ENCODE measurements at places on chromosomes 2 and 18.

DNA sequence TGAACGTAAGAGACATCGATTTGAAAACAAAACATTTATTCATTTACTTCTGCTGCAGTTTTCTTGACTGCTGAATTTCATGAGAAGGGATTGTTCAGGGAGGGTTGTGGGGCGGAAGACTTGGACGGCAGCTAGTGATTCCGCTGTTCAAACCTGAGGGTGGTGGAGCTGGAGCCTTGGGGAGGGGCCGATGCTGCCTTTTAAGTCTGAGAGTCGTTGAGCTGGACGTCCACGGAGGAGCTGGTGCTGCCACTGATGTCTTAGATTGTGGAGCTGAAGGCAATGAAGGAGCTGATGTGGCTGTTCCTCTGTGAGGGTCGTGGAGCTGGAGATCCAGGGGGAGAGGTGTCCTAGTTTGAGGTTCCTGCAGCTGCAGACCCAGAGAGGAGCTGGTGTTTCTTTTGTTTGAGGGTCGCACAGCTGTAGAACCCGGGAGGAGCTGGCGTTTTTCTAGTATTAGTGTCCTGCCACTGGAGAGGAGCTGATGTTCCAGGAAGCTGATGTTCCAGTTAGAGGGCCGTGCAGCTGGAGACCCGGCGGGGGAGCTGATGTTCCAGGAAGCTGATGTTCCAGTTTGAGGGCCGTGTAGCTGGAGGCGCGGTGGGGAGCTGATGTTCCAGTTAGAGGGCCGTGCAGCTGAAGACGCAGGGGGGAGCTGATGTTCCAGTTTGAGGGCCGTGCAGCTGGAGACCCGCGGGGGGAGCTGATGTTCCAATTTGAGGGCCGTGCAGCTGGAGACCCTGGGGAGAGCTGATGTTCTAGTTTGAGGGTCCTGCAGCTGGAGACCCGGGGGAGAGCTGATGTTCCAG lies 150.9 kb downstream of the RTP5 start:
- no peak for DNase-seq

GRCh38 chr2:234142530-234142929 lies 92.0 kb downstream of the SPP2 start:
- no peak for DNase-seq

- DNase-seq = no peak
These were observed 8.2 kb upstream of the ZEB2 start for GRCh38 chr2:144528108-144528507.

- DNase-seq = no peak
These were observed 9.7 kb downstream of the TNS1 start for GRCh38 chr2:217993138-217993537.

DNA sequence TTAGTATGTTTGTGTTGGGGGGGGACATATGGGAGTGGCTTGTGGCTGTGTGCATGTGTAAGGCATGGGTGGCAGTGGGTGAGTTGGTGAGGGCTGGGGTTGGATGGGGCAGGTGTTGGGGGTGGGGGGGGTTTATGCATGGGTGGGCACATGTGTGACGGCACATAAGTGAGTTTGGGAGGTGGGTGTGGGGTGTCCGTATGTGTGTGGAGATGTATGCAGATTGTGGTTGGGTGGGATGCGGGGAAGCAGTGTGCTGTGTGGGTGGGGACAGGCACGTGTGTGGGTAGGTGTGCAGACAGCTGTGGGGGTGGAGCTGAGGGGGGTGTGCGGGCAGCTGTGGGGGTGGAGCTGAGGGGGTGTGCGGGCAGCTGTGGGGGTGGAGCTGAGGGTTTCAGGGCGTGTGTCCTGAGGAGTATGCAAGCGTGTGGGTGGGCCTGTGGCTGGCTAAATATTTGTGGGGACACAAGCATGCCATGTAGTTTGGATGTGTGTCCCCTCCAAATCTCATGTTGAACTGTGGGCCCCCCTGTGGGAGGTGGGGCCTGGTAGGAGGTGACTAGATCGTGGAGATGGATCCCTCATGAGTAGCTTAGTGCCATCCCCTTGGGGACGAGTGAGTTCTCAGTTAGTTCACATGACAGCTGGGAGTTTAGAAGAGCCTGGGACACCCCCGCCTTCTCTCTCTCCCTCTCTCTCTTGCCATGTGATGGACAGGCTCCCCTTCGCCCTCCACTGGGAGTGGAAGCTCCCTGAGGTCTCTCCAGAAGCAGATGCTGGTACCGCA lies 59.4 kb downstream of the ANKMY1 start:
- DNase-seq = no peak

- DNase-seq = no peak
These were observed 263.1 kb downstream of the CDH20 start for GRCh38 chr18:61596296-61596695.

DNA sequence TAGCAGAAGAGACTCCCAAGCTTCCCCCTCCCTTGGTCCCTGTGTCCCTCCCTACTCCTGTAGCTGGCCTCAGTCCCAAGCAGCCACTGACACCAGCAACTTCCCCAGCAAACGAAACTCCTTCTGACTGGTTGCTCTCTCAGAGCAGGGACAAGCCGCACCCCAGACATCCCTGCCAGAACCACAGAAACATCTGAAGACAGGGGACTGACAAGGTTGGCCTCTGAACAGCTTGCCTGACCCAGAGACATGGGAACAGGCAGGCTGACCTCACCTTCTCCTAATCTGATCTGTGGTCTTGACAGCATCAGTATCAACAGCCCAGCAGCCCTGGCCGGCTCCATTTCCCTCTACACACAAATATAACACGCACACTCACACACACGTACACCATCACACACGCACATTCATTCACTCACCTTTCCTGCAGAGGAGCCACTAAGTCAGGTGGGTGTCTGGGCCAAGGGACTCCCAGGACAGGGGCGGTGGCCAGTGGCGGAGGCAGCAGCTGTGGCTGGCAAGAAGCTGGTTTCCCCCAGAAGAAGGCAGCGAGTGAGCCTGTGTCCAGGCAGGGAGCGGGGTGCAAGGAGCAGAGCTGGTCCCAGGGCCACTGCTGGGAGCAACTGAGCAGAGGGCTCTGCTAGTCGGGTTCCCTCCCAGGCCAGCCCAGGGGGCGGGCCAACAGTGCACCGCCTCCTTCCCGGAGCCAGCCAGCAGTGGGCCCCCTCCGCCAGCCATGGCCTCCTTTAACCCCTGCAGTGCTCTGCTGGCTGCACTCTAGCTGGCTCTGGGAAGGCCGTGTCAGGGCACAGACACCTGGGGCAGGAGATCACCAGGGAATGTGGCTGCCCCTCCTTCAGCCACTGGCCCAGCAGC lies 59.1 kb downstream of the TNS1 start:
- DNase-seq = no peak

GRCh38 chr2:70888366-70888922 lies 47.3 kb upstream of the ATP6V1B1 start:
- DNase-seq = no peak

GRCh38 chr2:240319855-240320203 lies 115.6 kb upstream of the GPC1 start:
- no peak for DNase-seq

- DNase-seq = no peak
These were observed at the start of gene DHRS9 for GRCh38 chr2:169069341-169069740. Gene DHRS9 (plus strand): TSS chr2:169069563. CDS start chr2:169081582, 12,019 bp downstream.

DNA sequence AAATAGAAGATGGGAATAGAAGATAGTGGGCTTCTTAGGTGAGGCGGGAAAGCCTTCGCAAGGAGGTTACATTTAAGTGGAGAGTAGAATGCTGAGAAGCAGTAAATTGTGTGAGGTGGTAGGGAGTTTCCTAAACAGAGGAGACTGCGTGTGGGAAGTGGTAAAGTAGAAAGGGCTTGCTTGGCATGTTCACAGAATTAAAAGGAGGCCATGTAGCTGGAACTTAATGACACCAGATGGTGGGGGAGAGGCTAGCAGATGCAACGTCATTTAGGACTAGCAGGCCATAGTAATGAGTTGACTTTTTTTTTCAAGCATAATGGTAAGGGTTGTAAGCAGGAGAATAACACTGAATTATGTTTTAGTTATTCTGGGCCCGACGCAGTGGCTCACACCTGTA lies 13.0 kb upstream of the RTN4 start:
- DNase-seq = no peak

DNA sequence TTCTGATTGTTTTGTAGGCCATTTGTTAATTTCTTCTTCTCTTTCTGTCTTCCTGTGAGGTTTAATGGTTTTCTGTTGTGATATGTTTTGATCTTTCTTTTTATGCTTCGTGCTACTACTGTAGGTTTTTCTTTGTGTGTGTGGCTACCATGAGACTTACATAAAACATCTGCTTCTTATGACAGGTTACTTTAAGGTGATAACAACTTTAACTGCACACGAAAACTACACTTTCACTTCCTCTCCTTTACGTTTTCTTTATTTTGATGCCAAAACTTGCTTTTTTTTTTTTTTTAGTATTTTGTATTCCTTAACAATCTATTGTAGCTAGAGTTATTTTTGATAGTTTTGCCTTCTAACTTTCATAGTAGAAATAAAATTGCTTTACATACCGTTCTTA lies 691.3 kb downstream of the TSN start:
- DNase-seq = no peak

DNA sequence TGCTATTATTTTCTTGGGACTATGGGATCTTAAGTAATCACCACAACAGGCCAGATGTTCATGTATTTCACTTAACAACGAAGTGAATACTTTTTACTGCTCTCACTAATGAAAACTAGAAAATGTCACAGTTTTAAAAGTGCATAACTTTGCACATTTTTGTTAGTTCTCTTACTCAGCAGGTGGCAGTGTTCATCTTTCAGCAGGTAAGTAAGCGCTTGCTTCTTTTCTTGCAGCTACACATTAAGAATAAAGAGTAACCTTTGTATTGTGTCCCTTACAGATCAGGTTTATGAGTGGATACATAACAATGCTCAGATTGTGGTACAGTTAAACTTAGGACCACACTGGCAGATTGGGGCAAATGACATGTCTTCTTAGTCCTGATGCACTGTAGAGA lies 61.0 kb downstream of the DAW1 start:
- DNase-seq = no peak

- no peak for DNase-seq
These were observed 351.6 kb downstream of the PTPRM start for GRCh38 chr18:7918701-7919100.

GRCh38 chr2:42252464-42252863 lies 83.3 kb downstream of the EML4 start:
- DNase-seq = no peak

GRCh38 chr18:5876891-5877290 lies 18.4 kb downstream of the TMEM200C start:
- no peak for DNase-seq

DNA sequence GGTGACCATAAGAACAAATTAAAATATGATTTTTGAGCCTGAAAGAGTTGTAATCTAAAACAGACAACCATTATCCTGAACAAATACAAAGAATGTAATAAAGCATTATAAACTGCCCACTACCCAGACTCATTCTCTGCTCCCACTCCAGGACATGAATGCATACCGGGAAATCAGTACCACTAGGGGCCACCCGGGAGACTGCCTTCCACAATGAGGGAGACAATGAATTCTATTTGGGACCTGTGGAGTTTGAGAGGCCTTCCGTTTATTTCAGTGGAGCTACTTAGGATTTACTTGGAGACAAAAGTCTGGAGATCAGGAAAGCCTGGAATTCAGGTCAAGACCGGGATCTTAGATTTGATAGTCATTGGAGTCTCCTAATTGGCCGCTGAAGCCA lies 50.0 kb downstream of the NAB1 start:
- DNase-seq = no peak

DNA sequence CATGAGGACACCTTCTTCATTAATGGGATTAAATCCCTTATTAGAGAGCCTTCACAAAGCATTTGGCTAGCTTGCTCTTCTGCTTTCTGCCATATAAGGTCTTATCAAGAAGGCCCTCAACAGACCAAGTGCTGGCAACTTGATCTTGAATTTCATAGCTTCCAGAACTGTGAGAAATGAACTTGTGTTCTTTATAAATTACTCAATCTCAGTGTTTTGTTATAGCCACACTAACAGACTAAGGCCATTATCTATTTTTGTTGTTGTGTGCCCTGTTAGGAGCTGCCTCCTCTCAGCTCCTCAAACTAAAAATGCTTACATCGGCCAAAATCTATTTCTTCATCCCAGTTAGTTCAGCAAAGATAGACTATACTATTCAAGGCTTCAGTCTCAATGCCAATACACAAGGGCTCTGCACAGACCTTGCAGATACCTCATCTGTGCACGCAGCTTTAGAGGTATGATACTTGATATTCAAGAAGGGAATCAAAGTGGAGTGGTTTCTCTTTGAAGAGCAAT lies 182.9 kb downstream of the GPD2 start:
- no peak for DNase-seq

GRCh38 chr2:65264821-65265670 lies 37.4 kb downstream of the ACTR2 start:
- DNase-seq = no peak

- no peak for DNase-seq
These were observed 135.7 kb downstream of the OTX1 start for GRCh38 chr2:63186331-63186730.

- no peak for DNase-seq
These were observed 25.1 kb upstream of the CREB1 start for GRCh38 chr2:207504513-207505170.

- no peak for DNase-seq
These were observed 4.2 kb upstream of the METAP1D start for GRCh38 chr2:171995586-171995985.

DNA sequence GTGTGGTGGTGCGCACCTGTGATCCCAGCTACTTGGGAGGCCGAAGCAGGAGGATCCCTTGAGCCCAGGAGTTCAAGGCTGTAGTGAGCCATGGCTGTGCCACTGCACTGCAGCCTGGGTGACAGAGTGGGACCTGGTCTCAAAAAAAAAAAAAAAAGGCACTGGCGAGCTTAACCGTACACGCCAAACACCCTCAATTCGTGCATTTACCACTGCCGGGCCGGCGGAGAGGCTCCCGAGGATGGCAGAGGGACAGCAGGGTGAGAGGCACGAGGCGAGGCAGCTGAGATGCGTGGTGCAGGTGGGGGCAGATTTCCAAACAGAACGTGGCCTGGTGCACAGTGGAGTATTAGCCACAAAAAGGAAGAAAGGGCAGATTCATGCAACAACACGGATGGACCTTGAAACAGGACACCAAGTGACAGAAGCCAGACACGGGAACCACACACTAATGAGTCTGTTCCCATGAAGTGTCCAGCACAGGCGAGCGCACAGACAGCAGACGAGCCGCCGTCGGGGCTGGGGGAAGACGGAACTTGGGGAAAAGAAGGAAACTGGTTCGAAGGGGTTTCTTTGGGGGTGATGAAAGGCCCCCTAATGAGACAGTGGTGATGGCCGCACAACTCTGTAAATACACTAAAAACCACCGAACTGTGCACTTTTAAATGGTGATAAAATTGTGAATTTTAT lies 27.4 kb downstream of the SLC66A2 start:
- DNase-seq = no peak

DNA sequence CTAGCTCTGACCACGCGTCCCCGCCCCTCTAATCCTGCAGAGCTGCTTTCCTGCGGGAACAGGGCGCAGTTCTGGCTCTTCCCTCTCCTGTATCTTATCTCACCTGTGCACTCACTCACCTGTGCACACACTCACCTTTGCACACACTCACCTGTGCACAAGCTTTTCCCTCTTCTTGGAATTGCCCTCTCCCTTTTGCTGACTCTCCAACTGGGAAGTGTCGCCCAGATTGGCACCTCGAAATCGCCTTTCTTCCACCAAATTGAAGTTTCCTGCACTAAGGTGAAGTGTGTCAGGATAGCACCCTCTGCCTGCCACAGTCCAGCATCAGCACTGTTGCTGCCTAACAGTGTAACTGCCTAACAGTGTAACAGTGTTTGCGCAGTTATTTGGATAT lies 566 bp upstream of the CMPK2 start:
- DNase-seq = no peak

Measured in cortex of kidney (tissue), 1 donor.